NT2/D1 (cell line): ENCODE measurements at places on chromosomes 7 and 10.

- DNase-seq, result no peak
Observed at GRCh38 chr7:13965077-13965476, 24.4 kb downstream of the ETV1 start.

- DNase-seq, result no peak
Observed at GRCh38 chr7:70570029-70570428, 561.9 kb upstream of the GALNT17 start.

GRCh38 chr10:70274643-70275042 is 9.2 kb downstream of the NPFFR1 start:
- DNase-seq, result no peak

DNA sequence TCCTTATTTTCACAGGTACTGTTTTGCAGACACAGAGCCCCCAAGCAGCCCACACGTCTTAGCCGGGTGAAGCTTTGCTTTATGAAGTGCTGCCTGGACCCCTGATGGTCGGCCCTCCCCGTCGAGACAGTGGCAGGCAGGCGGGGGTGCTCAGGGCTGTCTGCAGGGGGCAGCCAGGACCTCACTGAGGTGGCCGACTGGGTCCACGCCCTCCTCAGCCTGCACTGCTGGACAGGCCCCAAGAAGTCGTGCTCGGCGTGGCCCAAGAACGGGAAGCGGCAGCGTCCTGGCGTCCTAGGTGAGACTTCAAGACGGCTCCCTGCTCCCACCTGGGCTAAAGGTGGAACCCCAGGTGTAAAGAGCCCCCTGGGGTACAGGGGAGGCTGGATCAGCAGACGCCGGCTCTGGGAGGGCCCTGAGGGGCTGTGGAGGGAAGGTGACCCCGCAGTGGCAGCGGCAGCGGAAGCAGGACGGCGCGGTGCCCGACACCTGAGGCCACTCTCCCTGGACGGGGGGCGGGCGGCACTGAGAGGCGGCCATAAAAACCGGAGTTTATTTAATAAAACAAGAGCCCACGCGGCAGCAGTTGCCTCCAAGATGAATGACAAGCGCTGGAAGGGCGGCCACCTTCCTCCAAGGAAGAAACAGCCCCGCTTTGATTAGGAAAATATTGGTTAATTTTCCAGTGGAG is 179.4 kb downstream of the ELFN1 start:
- no peak for DNase-seq

DNA sequence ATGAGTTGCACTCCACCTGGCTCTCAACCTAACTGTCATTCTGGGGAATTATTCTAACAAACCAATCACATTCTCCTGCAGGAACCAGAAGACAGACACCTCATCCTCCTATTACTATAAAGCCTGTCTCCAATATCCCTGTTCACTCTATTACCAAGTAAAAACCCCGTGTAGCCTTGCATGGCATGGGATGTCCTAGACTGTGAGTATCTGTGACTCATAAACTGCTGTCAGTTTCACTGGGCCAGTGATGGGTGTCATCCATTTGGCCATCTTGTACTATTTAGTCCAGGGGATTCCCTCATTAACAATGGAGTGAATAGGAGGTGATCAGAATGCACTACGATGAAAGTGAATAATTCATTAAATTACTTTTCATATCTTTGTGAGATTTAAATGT is 608.7 kb downstream of the DNAJB9 start:
- no peak for DNase-seq

DNA sequence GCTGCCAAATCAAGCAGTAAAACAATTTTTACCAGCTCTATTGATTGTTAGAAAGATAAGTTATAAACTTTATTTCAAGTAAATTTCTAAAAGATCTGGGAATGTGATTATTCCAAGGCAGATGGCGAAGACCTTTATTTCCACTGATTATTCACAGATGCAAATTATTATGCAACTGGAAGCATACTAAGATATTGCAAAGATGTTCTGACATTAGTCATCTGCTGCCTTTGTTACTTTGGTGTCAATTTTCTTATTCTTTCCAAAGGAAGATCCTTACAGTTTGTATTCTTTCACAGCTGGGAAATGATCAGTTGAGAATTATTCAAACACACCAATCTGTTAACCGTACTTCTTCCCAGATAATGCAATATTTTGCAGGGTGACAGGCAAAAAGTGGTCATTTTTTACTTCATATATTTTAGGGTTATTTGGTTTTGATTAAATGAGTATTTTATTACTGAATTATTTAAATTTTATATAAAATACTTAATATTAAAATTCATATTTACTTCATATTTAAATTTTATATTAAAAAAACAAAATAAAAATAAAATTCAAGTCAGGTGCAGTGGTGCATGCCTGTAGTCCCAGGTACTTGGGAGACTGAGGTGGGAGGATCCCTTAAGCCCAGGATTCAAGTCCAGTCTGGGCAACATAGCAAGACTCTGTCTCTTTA is 171.3 kb downstream of the FZD1 start:
- no peak for DNase-seq

GRCh38 chr10:43202224-43202656 is 64.0 kb downstream of the CSGALNACT2 start:
- no peak for DNase-seq

GRCh38 chr7:131203291-131203976 is 124.2 kb upstream of the MKLN1 start:
- no peak for DNase-seq

- no peak for DNase-seq
Observed at GRCh38 chr10:34742456-34742855, 72.6 kb downstream of the PARD3 start.

GRCh38 chr7:135207406-135208101 is 3.8 kb downstream of the WDR91 start:
- DNase-seq, result no peak

DNA sequence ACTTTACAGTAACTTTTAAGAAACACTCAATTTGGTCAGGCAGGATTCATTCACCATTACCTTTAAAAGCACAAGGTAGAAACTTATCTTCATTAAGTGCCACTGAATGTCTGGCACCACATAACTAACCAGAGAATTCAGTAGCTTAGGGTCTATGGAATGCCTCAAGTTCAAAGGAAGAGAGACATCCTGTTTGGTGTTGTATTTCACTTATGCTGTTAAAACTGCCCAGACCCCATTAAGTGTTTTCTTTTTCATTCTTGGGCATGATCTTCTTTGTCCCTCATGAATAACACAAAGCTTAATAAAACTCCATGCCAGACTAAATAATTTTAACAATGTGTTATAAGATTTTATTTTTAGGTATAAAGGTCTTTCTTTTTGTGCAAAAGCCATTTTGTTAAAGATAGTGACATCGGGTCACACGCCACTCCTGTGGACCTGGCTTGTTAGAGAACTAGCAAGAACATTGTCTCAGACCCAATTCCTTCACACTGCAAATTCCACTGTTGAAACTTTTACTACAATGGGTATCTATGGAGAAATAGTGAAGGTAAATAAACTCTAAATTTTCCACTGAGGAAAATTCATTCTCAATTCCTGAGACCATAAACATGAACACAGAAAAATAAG is 221.0 kb downstream of the TWIST1 start:
- no peak for DNase-seq

GRCh38 chr7:24718977-24719491 is 38.2 kb downstream of the GSDME start:
- no peak for DNase-seq

DNA sequence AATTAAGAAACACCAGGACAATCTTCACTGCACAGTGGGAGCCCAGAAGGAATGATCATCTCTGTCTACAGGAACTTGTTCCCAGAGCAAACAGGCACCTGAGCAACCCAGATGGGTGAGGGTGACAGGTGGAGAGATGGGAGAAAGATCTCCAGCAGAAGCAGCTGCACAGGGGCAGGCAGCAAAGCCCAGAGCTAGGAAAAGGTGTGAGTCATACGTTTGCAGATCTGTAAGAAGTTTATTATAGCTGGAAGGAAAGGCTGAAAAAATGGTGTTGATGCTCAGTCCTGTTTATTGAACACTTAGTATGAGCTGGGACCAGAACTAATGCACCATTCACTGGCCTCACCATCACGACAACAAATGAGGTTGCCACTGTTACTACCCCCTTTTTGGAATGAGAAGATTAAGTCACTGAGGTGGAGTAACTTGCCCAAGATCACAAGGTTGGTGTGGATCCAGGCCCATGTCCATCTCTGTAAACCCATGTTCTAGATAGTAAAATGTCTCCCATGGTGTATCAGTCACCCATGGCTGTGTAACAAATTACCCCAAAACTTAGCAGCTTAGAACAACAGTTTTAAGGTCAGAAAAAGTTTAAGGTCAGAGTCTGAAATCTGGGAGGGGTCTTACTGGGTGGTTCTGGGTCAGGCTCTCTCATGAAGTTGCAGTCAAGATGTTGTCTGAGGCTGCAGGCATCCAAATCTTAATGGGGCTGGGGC is 506.9 kb downstream of the RPS24 start:
- DNase-seq, result no peak

- DNase-seq, result no peak
Observed at GRCh38 chr10:30589441-30589840, 40.1 kb downstream of the LYZL2 start.

GRCh38 chr10:4260483-4261124 is 475.6 kb upstream of the KLF6 start:
- no peak for DNase-seq

DNA sequence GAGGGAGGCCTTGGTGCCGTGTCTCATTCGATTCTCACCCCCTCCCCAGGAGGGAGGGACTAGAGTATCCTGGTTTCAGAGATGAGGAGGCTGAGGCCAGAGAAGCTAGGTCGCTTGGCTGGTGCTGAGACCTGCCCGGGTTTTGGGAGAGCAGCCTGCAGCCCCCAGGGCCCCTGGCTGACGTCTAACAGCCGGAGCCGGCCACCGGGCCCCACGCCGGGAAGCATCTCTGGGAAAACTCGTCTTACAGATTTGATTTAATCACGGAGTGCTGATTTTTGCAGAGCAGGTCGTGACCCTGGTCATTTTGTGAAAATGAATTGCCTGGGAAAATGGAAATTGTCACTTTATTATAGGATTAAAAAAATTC is 97.5 kb downstream of the MICALL2 start:
- no peak for DNase-seq

DNA sequence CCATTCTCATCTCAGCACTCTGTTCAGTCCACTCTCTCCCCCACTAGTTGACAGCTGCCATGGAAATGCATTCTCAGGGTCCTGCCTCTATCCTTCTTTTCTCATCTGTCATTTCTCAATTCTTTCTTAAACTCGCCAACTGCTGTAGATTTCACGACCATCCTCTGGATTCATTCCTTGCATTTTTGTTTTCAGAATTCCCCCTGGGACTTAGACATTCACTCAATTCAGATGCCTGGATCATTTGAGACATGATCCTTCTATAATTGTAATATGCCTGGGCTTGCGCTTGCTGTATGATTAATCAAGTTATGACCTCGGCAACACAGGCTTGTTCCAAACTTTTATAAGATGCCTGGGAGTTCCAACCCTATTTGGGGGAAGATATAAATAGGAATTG is 104.5 kb downstream of the RAB11FIP2 start:
- no peak for DNase-seq

DNA sequence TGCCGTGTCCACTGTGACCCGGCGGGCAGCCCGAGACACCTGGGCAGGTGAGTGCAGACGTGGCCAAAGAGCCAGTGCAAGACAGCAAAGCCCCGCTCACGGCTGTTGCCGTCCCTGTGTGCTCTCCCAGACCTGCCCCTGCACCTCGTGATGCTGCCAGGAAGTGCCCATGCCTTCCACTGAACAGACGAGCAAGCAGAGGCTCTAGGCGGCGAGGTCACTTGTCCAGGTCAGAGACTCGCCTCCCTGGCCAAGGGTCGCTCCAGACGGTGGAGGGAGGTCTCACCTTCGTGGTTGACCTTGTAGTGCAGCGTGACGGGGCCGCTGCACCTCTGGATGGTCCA is 78.2 kb upstream of the GNA12 start:
- DNase-seq, result no peak

- no peak for DNase-seq
Observed at GRCh38 chr7:155893664-155894063, 81.4 kb upstream of the SHH start.

DNA sequence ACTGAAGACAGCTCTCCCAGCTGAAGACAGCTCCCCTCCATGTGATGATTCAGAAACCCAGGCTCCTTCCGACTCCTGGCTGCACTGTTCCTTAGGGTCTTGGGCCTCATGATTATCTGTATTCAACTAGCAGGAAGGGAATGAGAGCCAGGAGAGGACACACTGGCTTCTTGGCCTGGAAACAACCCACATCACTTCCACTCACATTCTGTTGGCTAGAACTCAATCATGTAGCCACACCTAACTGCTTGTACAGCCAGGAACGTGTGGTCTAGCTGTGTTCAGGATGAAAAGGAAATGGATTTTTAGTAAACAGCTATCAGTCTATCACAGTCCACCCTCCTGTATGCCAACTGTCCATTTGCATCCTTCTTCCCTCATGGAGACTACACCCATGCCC is 30.5 kb upstream of the XPNPEP1 start:
- DNase-seq, result no peak

DNA sequence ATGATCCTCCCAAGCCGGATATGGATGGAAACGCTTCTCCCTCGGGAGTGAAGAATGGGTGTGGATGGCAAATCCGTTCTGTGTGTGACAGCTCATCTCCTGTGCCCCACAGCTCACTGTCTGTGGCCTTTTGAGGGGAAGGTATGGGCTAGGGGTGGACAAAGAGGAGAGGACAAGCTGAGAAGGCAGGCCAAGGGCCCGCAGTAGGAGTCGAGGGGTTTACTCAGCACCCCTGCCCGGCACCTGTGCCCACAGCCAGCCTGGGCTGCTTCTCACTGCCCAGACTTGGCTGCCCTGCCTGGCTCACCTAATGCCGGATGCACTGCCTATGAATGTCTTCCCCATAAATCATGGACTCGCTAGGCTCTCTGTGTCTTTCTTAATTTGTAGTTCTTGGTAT is 503.8 kb downstream of the TCERG1L start:
- DNase-seq, result no peak

- DNase-seq, result no peak
Observed at GRCh38 chr7:2775785-2776184, 68.3 kb downstream of the GNA12 start.

DNA sequence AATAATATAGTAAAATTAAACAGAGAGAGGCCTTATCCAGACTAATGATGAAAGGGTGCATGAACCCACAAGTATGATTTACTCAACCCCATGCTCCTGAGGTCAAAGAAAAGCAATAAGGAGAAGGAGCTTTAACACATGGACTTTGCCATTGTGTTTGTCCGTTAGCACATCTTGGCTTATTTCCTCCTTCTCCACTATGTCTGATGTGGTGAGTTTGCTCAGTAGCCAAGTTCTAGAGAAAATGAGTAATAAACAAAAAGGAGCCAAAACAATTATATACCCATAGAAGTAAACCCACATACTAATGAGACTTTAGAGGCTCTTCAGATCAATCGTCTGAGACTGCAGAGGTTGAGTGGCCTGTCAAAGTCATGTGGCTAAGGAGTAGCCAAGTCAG is 26.1 kb upstream of the ADD3 start:
- no peak for DNase-seq
